ENCODE measurements at places on chromosomes 13 and 19.

DNA sequence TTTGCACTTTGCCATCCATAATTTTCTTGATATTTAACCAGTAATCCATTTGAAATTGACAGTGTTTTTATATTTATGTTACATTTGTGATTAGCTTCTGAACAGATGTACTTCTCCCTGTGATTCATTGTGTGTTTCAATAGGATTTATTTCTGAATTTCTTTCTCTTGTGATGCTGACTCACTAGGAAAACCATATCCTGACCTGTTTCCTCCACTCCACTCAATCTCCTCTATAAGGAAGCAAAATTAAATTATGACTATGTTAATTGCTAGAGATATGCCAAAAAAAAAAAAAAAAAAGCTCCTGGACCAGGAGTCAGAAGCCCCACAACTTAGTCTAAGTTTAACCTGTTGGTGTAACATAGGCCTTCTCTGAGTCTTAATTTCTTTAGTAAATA is 614.6 kb upstream of the SPRY2 start:
- DNase-seq: no peak

GRCh38 chr19:17266589-17266974 is 661 bp upstream of the BABAM1 start:
- DNase-seq: no peak

- no peak for DNase-seq
Observed at GRCh38 chr19:12695997-12696365, 450 bp downstream of the FBXW9 start.

DNA sequence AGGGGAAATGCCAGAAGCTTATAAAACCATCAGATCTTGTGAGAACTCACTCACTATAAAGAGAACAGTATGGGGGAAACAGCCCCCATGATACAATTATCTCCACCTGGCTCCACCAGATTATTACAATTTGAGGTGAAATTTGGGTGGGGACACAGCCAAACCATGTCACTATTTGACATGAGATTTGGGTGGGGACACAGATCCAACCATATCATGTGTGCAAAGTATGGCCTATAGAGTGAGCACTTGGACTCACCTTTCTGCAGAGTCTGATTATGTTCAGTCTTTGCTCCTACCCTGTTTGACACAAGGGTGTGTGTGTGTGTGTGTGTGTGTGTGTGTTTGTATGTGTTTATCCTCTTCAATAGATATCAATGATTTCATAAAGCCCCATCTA is 287.5 kb downstream of the ZNF536 start:
- no peak for DNase-seq

DNA sequence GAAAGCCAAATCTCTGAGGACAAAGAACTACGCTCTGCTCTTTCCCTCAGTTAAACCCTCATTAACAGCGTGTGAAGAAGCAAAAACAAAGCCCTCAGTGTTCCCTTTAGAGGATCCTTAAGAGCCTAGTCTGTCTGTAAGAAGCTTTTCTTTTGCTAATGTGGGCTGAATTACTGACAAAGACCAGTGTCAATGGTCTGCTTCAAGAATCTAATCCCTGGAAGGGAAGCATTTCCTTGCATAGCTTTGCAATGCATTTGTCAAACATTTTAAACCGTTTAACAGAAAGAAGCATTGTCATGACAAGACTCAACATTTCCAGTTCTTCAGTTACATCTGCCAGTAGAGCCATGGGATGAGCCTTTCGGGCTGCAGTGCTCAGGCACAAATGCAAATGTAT is 64.9 kb downstream of the EDNRB start:
- DNase-seq: no peak

DNA sequence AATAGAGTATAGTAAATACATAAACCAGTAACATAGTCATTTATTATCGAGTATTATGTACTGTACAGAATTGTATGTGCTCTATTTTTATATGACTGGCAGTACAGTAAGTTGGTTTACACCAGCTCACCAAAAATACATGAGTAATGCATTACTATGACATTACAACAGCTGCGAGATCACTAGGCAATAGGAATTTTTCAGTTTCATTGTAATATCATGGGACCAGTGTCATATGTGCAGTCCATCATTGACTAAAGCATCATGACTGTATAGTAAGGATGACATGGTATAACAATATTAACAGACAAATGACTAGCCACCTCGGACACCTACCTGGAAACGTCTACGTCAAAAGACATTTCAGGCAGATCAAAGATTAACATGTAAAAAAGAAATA is 33.6 kb downstream of the ATP7B start:
- no peak for DNase-seq

DNA sequence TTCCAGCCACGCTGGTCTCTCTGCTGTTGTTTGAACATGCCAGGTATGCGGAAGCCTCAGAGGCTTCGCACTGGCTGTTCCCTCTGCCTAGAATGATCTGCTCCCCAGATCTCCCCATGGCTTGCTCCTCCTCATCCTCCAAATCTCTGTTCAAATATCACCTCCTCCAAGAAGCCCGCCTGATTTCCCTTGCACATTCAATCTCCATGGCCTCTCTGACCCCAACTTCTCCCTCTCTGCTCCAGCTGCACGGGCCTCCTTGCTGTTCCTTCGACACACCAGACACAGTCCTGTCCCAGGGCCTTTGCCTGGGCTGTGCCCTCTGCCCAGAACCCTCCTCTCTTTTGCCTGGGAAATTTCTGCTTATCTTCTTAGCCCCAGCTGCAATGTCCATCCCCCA is 52.5 kb upstream of the PTPRS start:
- no peak for DNase-seq

- DNase-seq: peak; percentile 67
Observed at GRCh38 chr19:43594710-43595604, 977 bp downstream of the IRGQ start.

DNA sequence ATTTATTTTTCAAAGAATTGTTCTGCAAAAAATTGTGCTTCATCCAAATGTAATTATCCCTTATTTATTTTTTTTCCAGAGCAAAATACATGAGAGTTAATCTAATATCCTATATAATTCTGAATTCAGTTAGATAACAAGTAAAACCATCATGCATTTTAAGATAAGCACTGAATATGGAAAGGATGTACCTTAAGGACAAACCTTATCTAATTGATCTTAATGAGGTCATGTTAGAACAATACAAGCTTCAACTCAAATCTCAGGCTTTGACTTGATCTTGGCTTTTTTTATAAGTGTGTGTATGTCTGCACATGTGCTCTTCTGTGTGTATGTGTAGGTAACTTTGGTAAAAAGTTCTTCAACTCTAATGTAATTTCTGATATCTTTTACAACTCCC is 1828.8 kb downstream of the PCDH9 start:
- DNase-seq: no peak
